ENCODE measurements at places on chromosomes 5 and 9. TPM values are rescaled to one million over a fixed set of nuclear protein-coding genes. Genes with fewer than 3 reads are reported as not detected.

- no peaks in the 10 kb centered on the region for H3K27me3 ChIP-seq
- no peaks in the 10 kb centered on the region for H3K36me3 ChIP-seq
- peak overlapping the region; percentile 94 for H3K27ac ChIP-seq
- no peak overlapping the region for H3K4me3 ChIP-seq
- peaks cover 17% of the 10 kb centered on the region for H3K4me1 ChIP-seq
These were observed 80.4 kb upstream of the ADAMTSL1 start for GRCh38 chr9:18393340-18394130.

GRCh38 chr5:140054086-140054689 is 11.1 kb upstream of the NRG2 start:
- no peaks in the 10 kb centered on the region for H3K4me1 ChIP-seq
- no peak for DNase-seq
- no peak overlapping the region for H3K27ac ChIP-seq
- H3K4me3 ChIP-seq = no peak overlapping the region
- peaks cover 26% of the 10 kb centered on the region for H3K27me3 ChIP-seq

DNA sequence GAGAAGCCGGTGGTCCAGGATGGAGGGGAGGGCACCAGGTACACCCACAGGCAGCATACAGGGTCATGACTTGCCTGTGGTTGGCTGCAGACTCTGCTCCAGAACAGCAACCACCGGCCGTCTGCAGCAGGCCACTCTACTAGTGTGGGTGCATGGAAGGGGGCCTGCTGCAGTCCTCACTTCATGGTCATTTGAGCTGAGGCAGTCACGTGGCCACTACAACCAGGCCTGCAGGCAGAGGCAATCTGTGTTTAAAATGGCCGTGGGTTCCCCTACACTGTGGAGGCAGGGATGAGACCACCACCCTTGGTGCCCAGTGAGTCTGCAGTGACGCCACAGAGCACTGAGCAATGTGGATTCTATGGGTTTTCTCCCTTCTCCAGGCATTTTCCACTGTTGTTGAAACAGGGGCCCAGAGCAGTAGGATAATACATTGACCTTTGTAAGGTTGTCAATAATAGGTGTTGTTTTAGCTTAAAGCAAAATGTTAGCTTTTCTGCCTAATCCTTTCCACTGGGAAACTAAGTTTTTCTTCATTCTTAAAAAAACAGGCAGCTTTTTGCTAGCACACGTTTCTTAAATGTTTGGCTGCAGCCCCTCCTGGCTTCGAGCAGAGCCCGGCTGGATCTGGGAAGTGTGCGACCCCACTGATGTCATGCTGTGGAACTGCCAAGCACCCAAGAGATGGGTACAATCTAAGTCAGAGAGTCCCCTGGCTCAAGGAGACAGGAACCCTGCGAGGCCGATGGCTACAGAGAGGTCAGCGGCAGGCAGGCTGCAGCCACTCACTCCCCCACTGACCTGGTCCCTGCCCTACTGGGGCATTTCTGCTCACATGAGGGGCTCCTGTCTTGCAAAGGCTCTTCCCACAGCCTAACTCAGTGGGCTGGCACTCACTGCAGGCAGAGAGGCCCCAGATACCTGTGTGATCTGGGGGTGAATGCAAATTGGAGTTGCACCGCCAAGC is 21.2 kb downstream of the GADD45G start:
- H3K27me3 ChIP-seq = peaks cover 19% of the 10 kb centered on the region
- no peak for DNase-seq
- no peak overlapping the region for H3K27ac ChIP-seq
- no peaks in the 10 kb centered on the region for H3K4me1 ChIP-seq
- H3K36me3 ChIP-seq = no peaks in the 10 kb centered on the region

BAAT gene
- 0.13 TPM for total RNA-seq

PCDHGB7 gene
- total RNA-seq = 6.2 TPM

PCDHA10 gene
- 6.1 TPM for total RNA-seq
